ENCODE measurements at places on chromosomes 12 and 14.

DNA sequence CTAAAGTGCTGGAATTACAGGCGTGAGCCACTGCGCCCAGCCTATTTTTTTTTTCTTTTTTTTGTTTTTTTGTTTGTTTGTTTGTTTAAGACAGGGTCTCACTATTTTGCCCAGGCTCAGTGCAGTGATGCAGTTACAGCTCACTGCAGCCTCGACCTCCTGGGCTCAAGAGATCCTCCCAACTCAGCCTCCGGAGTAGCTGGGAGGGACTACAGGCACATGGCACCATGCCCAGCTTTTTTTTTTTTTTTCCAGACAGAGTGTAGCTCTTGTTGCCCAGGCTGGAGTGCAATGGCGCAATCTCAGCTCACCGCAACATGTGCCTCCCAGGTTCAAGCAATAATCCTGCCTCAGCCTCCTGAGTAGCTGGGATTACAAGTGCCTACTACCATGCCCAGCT lies 5.8 kb upstream of the ITFG2 start:
- no peak for DNase-seq

DNA sequence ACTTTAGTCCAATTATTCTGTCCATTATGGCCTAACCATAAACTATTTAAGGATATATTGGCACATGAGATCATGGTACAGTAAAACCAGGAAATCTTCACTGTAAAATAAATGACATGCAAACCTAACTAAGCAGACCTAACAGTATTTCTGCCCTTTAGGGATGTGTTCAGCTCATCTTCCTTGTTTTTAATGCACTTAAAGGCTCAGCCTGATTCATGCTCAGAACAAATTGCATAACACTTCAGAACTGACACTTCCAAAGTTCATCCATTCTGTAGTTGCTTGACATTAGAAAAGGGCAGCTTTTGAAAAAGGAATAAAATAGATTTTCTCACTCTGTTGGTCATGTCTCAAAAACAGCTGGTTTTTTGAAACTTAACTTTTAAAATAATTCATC lies 708.5 kb downstream of the C12orf50 start:
- no peak for DNase-seq

DNA sequence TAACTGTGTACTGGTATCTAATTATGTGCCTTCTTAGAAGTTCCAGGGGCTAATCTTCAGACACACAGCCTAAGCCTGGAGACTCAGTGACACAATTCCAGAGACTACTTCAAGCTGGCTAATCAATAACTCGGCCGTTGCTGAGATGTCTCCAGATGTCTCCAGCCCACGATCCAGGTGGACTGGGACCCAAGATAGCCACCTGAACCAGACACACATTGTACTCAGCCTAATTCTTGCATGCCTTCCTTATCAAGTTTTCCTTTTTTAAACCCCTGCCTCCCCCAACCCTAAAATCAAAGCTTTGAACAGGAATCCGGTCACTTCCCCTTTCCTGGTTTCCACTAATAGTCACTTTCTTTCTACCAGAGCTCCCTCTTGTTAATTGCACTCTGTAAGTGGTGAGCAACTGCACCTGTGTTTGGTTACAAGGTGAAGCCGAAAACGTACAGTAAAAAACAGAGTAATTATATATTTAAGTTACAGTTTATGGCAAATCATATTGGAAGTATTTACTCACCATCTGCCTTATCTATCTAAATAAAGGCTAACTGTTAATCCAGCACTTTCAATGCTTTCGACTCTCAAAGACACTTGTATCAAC lies 39.8 kb upstream of the PTGDR start:
- no peak for DNase-seq

GRCh38 chr14:21647380-21647779 lies 6.3 kb upstream of the OR4E2 start:
- DNase-seq, result no peak

DNA sequence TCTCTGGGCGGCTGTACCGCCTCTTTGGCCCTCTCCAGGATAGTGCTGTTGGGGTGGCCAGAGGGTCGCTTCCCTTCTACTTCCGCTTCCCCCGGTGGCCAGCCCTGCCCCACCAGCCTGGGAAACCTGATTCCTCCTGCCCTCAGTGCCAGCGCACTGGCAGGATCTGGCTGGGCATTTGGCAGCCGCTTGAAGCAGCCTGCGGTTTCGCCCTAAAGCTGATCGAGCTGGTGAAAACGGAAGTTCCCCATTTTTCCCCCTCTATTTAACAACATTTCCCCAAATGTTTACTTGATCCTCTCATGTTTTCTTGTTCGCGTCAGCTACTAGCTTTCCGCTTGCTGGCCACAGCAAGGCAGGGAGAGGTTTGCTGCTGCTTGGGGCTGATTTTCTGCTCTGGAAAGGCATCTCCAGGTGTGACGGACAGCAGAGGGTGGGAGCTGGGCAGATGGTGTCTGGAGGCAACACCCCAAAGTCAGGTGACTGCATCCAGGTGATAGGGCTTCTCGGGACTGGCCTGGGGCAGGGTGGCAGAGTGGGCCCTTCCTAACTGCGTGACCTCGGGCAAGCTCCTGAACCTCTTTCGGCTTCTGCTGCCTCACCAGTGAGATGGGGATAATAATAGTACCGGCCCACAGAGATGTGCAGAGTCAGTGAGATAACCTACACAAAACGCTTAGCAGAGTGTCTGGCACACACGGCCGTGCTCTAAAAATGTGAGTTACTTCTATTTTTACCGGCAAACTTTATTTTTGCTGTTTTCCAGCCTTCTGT lies 53.1 kb downstream of the TSPAN9 start:
- no peak for DNase-seq

- DNase-seq, result no peak
These were observed 9.7 kb upstream of the TDG start for GRCh38 chr12:103955811-103956508.

DNA sequence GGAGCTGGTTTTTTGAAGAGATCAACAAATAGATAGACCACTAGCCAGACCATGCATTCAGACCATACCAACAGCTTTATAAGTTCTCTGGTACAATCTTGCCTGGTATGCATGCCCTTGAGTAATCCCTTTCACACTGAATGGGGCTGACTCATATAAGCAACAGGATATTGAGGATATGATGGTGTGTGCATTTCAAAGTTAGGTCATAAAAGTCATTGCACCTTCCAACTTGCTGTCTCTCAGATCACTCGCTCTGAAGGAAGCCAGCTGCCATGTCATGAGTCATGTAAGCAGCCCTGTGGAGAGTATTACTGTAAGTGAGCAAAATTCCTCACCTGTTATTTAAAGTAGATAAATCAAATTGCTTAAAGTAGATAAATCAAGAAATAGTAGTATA lies 45.0 kb upstream of the OR6J1 start:
- DNase-seq, result peak; percentile 72

DNA sequence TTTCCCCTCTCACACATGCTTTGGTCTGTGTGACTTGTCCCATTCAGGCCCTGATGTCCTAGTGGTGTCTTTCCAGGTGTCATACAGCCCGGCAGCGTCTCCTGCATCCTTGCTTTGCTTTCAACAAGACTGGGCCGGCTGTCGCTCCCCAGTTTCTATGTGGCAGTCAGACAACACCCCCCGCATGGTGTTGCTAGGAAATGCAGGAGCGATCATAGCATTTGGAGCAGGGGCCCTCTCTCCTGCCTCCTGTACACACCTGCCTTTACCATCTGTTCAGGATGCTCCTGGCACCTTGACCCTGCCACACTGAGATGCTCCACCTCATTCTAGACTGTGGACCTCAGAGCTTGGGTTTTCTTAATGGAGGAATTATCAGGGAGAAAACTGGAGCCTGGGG lies 29.5 kb downstream of the CACNA1C start:
- no peak for DNase-seq

DNA sequence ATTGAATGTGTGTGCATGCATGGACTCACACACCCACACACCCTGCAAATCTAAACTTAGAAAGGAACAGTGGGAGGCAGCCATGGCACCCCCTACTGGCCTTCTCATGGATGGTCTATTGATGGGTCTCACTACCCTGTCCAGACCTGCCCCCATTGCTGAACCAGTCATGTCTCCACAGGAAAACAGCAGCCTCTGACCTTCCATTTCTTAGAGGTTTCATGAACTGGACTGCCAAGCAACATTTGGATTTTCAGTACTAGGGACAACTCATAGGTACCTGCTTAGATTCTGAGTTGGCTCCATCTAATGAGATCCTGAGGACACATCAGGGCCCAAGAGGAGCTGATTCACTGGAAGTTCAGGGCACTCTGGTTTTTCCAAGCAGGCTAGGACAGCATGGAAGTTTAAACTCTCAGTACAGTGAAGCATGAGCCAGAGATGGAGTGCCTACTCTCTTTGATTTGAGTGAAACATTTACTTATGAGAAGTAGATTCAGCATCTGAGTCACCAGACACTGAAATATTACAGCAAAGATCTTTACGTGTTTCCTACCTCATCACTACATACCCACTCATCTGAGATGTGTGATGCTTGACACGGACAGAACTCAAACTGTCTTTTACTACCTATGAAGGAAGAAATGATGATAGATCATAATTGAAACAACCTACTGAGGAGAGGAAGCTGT lies 98.9 kb upstream of the PLEKHG7 start:
- DNase-seq, result no peak

DNA sequence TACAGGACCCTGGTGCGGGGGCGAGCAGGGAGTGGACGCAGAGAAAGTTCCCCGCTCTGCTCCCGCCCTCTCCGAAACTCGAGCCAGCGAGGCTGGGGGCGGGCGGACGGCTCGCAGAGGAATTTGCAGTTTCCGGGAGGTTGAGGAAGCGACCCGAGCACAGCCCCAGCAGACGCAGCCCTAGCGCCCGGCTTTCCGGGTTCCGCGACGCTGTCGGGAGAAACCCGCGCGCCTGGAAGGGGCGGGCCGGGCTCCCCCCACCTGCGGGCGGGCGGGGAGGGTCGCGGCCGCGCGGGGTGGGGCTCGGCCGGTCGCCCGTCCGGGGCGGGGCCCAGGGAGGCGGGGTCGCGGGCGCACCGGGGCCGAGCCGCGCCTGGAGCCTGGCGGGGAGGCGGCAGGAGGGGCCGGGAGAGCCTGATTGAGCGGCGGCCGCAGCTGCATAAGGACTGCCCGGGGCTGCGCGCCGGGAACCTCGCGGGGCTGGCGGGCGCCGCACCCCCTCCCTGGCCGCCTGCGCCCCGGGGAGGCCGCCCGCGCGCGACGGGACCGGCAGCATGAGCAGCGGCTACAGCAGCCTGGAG lies at the start of gene RASSF3:
Gene RASSF3 (plus strand): TSS at position 417 of the 581 bp plus-strand sequence. CDS start 138 bp downstream, at position 555.
- DNase-seq, result peak; percentile 91
